ENCODE measurements at places on chromosomes 11 and 22. TPM values are rescaled to one million over a fixed set of nuclear protein-coding genes. Genes with fewer than 3 reads are reported as not detected.

DNA sequence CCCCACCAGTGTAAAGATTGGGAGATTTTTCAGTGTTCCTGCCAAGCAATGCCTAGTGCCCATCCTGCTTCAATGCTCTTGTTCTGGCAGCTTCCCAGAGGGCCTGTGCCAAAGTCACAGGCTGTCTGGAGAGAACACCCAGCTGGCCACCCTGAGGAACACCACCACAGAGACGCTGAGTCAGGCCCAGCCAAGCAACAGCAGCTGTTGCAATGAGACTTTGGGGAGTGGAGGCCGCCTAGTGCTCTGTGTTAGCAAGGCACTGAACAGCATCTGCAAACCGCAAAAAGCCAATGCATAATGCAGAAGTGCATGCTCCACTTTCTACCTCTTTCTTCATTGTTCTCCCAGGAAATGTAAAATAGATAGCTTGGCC is 168.1 kb downstream of the NXPE2 start:
- no peak for DNase-seq

DNA sequence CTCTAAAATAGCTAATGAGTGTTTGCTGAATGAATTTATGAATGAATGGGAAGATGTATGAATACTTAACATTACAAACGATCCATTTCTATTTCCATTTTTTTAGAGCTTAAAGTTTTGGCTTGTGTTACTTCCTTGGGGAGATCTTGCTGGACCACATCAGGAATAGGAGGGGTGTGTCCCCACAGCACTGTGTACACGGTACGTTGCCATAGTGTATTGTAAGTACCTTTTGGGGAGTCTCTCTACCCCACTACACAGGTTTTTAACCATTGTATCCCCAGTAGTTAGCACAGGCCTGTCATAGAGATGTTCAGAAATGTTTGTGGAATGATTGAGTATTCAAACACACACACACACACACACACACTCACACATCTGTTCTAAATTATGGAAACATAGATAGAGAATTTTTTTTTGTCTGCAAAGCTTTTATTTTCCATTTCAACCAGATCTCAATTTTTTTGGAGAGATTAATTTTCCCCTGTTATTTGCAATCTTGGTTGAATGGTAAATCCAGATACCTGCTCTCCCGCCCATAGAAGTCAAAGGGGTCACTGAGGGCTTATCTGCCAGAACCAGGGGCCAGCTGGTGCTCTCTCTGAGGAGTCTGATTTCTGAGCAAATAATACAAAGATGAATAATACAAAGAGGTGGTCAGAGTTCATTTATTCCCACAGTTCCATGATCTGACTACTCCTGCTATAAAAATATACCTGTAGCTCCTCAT is 471.0 kb downstream of the INSC start:
- no peak for DNase-seq

DNA sequence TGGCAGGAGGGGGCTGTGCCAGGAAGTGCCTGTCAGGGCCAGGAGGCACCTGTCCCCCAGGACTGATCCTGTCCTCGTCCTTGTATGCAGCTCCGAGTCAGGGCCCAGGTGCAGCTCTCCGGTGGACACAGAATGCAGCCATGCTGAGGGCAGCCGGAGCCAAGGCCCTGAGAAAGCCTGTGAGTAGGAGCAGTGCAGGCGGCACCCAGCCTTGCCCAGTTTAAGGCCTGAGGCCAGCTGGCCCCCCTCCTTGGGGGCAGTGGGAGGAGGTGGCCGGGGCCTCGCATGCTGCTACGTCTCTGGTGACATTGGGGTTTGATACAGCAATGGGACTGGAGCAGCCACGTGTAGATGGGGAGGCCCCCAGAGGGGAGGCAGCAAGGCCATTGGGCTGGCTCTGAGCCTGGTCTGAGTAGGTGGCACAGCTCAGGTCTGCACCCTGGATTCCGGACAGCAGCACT is 34.9 kb downstream of the SBF1 start:
- no peak for DNase-seq

DNA sequence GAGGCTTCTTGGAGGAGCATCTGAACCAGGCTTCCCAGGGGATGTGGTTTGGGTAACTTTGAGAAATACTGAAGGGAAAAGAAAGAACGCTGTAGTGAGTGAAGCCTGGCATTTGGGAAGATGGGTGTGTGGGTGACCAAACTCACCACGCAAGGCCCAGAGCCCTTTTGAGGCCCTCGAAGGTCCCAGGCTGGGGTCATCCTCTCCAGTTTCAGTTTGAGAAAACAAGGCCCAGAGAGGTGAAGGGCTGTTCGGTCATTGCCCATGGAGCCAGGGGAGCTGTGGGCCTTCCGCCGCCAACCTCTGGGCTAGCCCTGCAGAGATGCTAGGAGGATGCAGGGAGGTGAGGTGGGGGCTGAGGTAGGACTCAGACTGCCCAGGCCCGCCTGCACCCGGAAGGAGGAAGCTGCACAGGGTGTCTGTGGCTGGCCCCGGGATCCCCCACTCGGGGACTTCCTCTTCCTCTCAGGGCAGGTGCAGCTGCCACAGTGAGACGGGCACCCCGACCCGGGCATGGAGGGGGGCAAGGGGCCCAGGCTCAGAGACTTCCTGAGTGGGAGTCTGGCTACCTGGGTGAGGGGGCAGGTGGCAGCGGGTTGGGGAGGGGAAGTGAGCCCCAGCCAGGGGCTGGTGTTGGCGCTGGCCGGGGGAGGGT is at the start of gene CCDC88B:
CCDC88B (plus strand) TSS at position 451 of the 655 bp plus-strand sequence; CDS start at position 514, 63 bp downstream.
- DNase-seq: no peak

- DNase-seq: no peak
Measured at GRCh38 chr11:124581817-124582216, 12.0 kb downstream of the OR8A1 start.

The TRIM68 gene
- total RNA-seq: 14.5 TPM

Measured in Calu3 (cell line).